ENCODE measurements at places on chromosomes 12 and 14.
A peak's percentile ranks its signal among the peaks of the same experiment; 100 is the strongest.

- no peak for DNase-seq
These were observed 465.3 kb downstream of the PRKD1 start for GRCh38 chr14:29462321-29462720.

GRCh38 chr12:132071040-132071810, 72.9 kb downstream of the DDX51 start:
- DNase-seq: no peak

DNA sequence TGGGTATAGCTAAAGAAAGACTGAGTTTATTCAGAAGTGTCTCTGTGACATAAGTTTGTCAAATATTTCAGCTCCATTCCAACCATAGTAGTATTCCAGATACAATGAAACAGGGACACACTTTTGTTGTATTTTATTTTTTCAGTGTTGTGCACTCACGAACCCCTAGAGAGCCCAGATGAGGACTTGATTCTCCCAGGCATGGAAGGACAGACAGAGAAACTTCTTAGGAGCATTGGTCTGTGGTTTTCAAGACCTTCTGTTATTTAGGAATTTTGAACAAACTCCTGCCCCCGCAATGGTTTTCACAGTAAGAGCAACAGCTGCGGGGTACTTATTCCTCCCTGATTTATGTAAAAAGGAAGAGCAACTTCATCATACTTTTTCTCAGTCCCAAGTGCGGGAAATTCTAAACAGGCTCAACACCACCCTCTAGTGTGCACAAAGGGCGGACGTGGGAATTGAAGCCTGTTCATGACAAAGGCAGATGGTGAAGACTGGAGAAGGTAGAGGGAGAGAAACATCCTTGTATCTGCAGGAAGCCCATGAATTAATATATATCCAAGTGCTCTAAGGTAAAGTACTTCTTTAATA, 147.6 kb downstream of the PAH start:
- peak; percentile 72 for DNase-seq

DNA sequence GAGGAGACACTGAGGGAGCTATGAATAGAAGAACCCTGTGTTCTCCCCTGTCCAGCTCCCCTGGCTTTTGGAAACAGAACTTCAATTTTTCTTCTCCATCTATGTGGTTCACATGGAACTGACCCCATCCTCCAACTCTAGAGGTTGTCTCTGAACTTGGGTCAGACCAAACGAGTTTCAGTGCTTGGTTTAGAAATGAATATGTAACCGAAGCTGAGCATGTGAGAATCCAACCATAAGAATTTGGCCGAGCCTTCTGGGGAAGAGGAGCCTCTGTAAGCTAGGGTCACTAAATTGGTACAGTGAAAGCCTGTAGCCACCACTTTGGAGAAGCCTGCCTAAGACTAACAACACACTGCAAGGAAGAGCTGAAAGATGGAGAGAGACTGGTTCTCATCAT, 464.4 kb downstream of the ZFP36L1 start:
- DNase-seq: no peak

DNA sequence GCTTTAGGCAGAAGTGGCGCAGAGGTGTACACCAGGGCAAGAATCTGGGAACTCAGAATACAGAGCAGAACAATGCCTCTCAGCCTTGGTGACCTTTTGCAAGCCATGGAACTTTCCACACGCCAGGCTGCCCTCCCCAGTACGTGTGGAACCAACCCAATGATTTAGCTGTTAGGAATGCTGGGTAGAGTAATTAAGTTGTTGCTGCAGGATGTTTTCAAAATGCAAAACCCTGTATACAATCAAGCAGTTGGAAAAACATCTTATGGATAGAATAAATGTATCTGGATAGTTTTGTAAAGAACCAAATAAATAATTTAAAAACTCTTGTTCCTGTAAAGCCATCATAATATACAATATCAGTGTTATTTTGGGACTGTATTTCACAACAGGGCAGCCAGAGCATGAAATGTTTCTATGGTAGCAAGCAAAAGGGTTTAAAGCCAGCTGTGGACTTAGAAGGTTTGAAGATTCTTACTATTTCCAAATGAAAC, 19.4 kb downstream of the PPP1R36 start:
- peak; percentile 92 for DNase-seq

- no peak for DNase-seq
These were observed 27.8 kb upstream of the PCNX1 start for GRCh38 chr14:70879448-70879847.

- no peak for DNase-seq
These were observed 77.2 kb downstream of the RPL10L start for GRCh38 chr14:46574221-46574977.

DNA sequence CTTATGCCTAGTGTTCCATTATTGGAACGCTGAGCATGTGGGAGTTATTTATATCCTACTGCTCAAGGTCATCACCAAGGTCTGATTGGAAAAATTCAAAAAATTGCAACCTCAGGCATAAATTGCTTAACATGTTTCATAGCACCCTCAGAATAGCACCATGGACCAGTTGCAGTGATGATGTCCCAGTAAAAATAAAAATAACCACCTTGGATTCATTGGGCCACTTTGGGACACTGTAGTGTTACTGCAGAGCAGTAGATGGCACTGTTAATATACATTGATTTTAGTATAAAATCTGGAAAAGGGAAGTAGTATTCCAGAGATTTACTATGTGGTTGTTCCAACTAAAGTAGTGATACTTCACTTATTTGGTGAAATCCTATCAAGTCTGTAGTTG, 31.0 kb upstream of the PTCSC3 start:
- no peak for DNase-seq

DNA sequence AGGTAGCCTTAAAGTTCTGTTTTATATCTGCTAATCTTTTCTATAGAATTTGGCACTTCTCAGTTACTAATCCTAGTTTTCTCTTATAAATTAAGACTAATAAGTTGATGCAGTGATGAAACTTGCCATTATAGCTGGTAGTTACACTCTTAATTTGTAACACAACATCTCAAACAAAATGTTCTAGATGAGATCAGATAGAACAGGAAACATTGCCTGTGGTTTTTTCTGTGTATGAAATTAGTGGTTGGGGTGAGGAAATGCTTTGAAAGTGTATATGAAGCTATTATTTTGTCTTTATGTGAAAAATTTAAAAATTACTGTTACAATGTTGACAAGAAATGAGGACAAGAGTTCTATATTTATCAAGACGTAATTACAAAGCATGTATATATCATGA, 91.9 kb downstream of the PCNX1 start:
- DNase-seq: no peak

DNA sequence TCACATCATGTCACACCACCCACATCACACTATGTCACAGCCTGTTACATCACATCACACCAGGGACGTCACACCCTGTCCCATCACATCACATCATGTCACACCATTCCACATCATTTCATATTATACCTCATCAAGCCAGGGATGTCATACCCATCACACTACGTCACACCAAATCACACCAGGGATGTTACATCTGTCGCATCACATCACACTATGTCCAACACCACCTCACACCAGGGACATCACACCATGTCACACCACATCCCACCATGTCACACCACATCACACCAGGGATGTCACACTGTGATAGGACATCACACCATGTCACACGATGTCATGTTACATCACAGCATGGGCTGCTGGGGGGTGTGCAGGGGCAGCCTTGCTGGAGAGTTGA, 110.6 kb downstream of the TMEM121 start:
- DNase-seq: no peak

DNA sequence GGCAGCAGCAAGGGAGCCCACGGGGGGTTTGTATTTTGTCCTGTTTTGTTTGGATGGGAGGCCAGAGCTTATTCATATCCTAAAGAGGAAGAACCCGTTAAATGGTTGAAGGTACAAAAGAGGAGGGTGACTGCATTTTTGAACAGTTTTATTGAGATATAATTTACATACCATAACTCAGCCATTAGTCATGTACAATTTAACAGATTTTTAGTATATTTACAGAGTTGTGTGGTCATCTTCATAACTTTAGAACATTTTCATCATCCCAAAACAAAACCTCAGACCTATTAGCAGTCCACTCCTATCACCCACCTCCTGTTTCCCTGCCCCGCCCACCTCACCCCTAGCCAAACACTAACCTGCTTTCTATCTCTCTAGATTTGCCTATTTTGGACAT, 12.6 kb downstream of the NRDE2 start:
- peak; percentile 19 for DNase-seq

DNA sequence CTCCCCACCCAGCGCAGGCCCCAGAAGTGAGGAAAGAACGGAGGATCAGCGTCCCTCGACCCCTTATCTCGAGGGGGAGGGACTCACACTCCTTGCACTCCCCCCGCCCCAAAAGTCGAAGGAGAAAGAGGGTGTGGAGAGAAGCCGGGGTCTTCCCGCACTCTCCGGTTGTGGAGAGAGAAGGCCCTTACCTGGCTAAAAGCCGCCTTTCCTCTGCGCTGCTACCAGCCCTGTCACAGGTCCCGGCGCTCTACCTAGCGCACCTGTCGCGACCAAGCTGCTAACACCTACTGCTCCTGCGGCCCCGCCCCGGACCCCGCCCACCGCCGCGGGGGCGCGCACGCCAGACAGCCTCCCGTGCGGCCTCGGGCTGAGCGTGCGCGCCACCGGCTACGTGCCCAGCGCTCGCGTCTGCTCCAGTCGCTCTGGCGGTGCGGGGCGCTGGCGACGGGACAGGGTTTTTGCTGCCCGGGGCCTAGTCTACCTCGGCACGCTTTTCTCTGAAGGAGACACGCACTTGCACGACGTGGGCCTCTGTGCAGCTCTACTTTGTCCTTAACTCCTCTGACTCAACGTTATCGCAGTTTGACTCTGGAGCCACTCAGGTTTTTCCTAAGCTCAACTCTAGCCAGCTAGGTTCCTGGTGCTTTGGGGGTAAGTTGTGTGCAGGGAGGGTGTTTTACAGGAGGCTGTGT, at the start of gene LIMA1:
TSS of gene LIMA1 (minus strand) at position 292 of the 695 bp plus-strand sequence. CDS start 34,769 bp downstream, outside the sequence.
- peak; percentile 80 for DNase-seq

DNA sequence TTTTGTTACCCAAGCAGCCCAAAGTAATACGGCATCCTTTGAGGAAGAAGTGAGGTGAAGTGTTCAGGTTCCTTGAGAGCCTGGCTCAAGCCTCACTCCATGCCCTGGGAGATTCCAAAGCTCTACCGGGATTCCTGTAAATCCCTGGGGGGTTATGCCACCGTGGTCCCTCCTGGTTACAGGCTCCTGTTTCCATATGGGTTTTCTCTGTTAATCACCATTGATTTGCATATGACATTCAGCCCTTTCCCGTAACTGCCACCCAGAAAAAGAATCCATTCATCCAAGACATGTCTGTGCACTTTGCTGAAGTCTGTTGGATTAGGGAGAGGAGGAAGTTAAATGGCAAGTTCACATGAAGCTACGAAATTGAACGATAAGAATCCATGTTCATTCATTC, 27.9 kb upstream of the CCDC60 start:
- DNase-seq: no peak

- DNase-seq: no peak
These were observed 518.6 kb downstream of the VRK1 start for GRCh38 chr14:97315790-97316189.

DNA sequence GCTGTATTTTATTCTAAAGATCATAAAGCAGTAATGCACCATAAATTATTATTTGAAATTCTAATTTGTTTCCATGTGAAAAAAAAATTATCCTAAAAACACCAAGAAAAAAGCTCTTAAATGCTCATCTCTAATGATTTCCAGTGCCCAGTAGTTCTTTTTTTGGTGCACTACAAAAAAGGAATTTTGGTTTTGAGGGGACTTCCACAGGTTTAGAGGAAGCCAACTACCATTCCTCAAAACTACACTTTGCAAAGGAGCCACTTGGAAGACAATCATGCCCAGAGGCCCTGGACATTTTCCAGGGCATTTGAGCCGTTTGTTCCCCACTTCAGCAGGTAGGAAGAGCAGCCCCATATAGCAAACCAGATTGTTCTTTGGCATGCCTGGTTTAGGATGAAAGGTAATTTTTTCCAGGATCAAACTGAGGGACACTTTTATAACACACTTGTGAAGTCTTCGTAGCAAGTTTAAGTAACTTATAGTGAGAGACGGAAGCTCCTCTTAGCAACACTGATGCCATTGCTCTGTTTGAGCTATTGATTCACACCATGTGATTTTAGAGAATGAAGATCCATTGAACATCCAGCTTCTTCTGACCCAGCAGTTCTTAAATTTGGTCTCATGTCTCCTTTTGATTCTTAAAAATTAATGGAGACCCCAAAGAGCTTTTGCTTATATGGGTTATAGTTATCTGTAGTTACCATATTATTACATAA, 187.9 kb downstream of the ETV6 start:
- DNase-seq: no peak

DNA sequence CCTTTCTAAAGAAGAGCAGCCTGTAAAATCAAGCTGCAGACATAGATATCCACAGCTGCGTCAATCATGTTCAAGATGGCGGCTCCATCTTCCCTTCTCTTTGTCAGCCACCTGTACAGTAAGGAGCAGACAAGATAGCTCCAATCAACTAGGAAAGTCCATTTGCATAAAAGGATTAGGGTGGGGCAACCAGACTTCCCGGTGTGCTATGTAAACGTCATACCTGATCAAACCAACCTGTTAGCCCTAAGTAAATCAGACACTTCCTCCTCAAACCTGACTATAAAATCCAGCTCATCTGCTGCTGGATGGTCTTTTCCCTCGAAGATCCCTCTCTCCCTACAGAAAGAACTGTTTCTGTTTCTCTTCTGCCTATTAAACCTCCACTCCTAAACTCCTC, 60.1 kb downstream of the BCAT1 start:
- DNase-seq: no peak

GRCh38 chr12:7009512-7009911, 8.8 kb downstream of the LPCAT3 start:
- no peak for DNase-seq

- DNase-seq: no peak
These were observed 807.7 kb upstream of the SEL1L start for GRCh38 chr14:82341261-82341810.

DNA sequence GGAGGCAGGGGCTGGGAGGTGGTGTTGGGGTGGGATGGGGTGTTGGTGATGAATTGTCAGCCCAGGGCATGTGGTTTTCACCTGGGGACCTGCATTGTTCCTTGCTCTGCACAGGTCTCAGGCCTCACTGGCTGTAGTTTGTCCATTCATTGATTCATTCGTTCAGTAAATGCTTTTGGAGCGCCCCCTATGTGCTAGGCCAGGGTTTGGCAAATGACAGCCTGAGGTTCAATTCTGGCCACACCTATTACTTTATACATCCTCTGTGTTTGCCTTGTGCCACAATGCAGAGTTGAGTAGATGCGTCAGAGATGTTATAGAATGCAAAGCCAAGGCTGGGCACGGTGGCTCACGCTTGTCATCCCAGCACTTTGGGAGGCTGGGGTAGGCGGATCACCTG, 4.7 kb downstream of the ADCK1 start:
- DNase-seq: no peak

DNA sequence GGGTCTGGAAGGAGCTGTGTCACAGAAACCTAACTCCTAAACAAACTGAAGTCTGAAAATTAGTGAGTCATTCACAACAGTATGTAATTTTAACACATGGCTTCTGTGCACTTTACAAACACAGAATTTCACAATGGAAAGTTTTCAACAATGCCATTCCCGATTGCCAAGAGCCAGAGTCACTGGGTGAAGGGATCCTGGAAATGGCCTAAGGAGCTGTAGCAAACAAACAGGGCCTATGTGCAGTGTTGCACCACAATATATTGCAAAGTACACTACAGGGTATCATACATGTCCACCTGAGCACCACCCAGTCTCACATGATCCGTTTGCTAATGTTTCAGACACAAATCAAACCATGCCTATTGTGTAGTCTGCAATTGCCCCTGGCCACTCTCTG, 184.7 kb upstream of the OTX2 start:
- DNase-seq: no peak

- DNase-seq: peak; percentile 4
These were observed 308.6 kb downstream of the CCDC91 start for GRCh38 chr12:28498850-28499249.

Measured in AG10803 (cell line).